ENCODE measurements at places on chromosomes 7 and 10.

GRCh38 chr10:97607095-97607636 is 17.6 kb downstream of the C10orf62 start:
- no peak for DNase-seq

- DNase-seq = no peak
Observed at GRCh38 chr7:151888079-151889067, 11.5 kb upstream of the PRKAG2 start.

GRCh38 chr10:6140965-6141295 is 52.1 kb downstream of the RBM17 start:
- no peak for DNase-seq

DNA sequence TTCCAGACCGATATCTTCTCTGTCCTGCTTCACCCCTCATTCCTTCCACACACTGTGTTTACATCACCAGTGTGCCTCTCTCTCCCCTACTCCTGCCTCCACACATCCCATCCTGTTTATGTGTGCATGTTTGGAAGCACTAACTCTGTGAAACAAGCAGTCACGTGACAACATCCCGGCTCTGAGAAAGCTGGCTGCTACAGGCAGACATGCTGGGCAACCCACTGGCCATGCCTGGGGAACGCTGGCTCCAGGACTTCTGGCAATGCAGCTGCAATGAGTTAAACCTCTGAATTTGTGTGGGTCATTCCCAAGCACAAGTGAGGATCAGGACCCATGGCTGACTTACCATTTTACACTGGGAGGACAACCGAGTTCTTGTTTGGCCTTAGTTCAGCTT is 74.0 kb downstream of the WNT2 start:
- DNase-seq = no peak

- DNase-seq = no peak
Observed at GRCh38 chr10:110091830-110092229, 84.0 kb downstream of the ADD3 start.

- no peak for DNase-seq
Observed at GRCh38 chr7:96901822-96902445, 103.4 kb upstream of the DLX6 start.

DNA sequence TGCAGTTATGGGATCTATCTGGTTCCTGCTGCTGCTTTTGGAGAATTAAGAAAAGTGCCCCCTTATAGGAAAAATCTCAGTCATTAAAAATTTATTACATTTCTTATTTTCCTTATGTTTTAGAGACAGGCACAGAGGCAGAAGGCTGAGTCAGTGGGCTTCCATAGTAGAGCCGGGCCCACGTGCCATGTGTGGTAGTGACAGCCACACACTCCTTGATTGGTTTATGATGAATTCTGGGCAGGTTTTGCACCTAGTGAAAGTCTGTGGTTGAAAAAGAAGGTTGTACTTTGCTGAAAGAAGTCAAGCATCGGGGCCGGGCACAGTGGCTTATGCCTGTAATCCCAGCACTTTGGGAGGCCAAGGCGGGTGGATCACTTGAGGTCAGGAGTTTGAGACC is 109.9 kb downstream of the FANK1 start:
- DNase-seq = no peak

DNA sequence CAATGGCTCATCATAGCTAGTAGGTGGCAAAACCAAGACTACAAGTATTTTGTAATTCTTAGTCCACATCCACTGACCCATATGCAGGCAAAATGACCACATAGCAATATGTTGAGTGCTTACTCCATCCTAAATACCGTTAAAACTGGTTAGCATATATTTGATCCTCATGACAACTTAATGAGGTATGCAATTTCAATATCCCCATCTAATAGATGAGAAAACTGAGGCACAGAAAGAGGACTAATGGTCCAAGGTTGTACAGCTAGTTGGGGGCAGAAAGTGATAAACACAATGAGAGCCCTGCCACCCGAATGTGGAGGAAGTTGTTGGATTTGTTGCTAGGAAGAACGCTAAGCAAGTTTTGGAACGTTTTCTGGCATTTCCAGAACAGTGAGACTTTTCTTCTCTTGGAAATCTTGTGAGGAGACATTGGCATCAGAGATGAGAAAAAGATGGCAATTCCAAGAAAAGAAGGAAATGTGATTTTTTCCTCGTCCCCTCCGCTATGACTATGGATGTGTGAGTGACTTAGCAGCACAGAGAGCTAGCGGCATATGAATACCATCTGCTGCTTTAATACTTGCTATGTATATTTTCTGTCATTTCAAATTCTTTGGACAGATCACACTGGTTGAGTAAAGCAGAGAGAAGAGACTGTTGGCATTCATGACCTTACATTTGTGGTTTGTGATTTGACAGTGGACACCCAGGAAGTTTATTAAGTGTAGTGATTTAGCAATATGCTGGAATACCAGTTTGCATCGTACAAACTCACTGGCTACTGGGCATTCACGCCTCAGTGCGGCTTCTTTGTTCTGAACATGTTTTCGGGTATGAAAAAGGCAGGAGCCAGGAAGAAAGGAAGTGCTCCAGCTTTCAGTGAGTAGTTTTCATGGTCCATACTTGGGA is 51.5 kb downstream of the NRCAM start:
- DNase-seq = no peak

- DNase-seq = no peak
Observed at GRCh38 chr10:63515002-63515763, 6.0 kb upstream of the REEP3 start.

GRCh38 chr10:76031769-76032699 is 600.6 kb downstream of the LRMDA start:
- no peak for DNase-seq

DNA sequence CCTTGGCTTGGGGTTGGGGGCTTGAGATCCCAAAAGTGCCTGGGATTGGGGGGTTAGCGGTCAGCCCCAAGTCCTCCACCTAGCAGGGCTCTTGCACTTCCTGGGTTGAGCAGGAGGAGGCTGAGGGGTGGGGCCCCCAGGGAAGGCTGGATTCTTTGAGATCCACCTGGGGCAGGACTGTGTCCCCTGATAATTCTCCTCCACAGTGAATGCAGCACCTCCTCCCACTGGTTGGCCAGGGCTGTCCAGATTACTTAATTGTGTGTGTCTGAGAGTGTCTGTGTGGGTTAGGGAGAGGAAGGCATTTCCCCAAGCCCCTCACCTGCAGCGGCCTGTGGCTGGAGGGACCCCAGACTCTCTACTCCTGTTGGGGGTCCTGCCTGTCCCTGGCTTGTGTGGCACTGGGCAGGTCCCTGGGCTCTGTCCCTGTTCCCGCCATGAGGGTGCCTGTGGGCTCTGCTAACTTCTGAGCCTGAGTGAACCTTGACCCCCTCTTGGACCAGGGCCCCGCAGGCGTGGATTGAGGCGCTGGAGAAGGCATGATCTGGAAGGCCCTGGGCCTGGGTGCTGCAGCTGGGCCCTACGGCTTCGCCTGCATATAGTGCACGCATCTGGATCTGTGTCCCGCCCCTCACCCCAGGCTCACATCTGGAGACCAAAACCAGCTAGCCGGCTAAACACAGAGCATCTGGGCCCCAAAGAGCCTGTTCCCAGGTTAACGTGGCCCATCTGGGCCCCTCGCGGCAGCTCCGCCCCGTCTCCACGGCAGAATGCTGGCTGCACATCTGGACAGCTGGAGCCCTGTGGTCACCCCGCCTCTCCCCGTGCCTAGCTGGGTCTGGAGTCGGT is 10.4 kb downstream of the TMEM270 start:
- DNase-seq = no peak

- DNase-seq = no peak
Observed at GRCh38 chr7:99693427-99694200, 13.8 kb upstream of the CYP3A5 start.

DNA sequence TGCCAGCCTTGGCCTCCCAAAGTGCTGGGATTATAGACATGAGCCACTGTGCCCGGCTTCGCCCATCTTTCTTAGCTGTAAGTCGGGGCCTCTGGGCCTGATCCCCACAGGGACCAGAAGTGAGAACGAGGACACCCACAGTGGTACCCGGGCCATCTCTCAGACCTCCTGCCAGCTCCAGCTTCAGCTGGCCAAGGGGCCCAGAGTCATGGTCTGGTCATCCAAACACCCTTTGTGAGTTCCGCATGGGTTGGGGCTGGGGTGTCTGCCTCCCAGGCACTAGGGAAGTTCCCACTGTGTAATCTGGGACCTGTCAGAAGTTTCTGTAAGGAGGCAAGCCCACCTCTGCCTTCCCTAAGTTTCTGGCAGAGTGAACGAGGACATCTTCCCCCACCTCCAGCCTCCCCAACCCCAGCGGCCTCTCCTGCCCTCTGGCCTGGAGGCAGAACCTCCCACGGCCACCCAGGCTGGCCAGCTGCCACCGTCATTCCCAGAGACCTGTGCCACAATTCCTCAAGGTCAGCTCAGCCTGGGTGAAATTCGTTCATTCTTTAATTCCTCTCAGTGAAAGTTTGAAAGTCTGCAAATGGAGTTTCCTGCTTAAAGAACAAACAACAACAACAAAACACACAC is 19.5 kb upstream of the FOXL3 start:
- DNase-seq = no peak

DNA sequence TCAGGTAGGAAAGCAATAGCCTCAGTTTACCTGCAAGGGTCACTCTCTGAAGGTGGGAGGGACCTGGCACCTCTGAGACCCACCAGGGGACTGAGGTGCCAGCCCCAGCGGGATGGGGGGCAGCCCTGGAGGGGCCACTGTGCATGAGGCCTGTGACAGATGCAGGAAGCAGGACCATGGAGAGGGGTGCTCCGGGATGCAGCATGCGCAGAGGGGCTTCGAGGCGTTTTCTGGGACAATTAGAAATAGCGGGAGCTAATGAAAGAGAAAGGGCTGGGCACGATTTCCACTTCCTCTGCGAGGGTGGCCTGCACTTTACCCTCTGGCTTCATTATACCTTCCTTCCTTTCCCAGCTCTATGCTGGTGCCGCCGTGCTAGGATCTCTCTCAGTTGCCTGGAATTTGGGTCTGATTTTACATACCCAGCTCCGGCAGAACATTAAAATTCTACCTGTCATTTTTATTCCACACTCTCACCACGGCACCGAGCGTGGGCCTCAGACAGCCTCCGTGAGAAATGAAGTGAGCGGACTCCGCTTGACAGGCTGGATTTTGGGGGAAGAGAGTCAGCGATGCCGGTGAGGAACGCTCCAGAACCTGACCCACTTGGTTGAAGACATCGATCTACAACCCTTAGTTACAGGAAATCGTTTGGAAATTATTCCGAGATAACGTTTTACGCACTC is 333.9 kb upstream of the PFKP start:
- DNase-seq = no peak

- no peak for DNase-seq
Observed at GRCh38 chr7:13628239-13629001, 361.0 kb downstream of the ETV1 start.

DNA sequence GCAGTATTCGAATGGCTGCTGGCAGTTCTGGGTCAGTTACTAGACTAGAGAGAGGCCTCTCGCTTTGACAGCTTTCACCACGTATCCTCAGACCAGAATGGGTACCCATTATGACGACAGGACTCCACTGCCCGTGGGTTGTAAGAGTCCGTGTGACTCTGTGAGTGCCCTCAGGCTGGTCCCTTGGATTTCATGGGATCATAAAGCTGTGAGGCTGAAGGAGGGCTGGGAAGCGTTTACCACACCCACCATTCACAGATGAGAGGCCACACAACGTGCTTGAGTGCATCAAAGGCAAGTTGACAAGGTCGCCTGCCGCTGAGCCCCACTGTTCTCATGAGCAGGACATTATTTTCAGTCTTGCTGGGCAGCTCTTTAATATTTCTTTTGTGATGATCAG is 87.2 kb downstream of the EZH2 start:
- no peak for DNase-seq

DNA sequence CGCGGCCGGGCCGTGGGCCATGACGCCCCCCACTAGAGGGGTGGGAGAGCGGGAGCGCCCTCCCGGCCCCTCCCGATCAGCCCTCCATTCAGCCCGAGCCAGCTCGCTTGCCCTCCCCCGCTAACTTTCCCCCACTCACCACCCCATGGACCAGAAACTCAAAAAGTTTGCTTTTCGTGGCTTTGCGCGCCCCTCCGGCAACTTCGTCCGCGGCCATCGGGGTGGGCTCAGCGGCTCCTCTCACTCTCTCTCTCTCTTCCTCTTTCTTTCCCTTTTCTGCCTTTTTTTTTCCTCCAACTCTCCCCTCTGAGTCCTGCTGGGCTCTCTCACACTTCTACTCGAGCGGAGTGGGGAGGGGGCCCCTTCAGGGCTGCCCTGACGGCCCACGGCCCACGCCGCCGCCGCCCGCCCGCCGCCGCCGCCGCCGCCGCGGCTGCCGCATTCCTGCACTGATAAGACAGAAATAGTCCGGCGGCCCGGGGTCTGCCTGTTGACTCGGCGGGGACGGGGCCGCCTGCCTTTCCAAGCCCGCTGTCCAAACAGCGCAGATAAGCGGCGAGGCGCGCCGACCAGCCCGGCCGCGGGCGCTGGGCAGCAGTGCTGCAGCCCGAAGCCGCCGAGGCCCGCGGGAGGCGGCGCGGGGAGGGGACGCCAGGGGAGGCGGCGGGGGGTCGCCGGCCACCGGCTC is at the start of gene SMARCD3:
Gene SMARCD3 (minus strand): TSS at position 349 of the 688 bp plus-strand sequence. CDS start 132 bp downstream, at position 217.
- DNase-seq = no peak

- no peak for DNase-seq
Observed at GRCh38 chr7:157969995-157970394, 617.6 kb downstream of the PTPRN2 start.

DNA sequence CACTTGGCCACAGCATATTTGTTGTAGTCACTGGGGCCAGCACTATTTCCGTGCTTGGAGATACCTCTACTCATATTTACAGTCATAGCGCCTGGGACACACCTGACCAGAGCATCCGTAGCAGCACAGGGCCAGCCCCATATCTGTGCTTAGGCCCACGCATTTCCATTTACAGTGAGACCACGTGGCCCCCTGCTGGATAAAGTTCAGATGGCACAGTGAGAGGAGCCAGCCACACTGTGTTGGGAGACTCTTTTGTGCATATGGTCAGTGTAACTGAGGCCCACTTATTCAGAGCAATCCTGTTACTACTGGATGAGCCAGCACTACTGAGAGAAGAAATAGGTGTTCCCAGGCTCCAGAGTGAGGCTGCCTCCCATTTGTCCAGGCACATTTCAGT is 455.3 kb downstream of the REEP3 start:
- DNase-seq = no peak

DNA sequence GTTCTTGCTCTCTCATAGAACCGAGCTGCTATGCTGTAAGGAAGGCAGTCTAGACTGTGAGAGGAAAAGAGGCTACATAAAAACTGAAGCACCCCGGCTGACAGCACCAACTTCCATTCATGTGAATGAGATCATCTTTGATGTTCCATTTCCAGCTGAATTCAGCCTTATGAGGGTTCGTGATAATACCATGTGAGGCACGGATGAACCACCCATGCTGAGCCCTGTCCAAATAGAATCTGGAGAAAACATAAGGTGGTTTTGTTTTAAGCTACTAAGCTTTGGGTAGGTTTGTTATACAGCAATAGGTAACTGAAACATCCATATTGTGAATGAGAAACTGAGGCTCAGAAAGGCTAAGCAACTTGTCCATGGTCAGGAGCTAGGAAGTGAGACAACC is 6.9 kb upstream of the VAX1 start:
- DNase-seq = no peak

All from stimulated activated CD8-positive, alpha-beta memory T cell treated with anti-CD3 and anti-CD28 coated beads, Interleukin-2, amount 100 ng/mL, for 1 hour (primary cell).